ENCODE measurements at places on chromosomes 1 and 21. TPM values are rescaled to one million over a fixed set of nuclear protein-coding genes. Genes with fewer than 3 reads are reported as not detected.

Gene HSPB7
- not detected for total RNA-seq

DNA sequence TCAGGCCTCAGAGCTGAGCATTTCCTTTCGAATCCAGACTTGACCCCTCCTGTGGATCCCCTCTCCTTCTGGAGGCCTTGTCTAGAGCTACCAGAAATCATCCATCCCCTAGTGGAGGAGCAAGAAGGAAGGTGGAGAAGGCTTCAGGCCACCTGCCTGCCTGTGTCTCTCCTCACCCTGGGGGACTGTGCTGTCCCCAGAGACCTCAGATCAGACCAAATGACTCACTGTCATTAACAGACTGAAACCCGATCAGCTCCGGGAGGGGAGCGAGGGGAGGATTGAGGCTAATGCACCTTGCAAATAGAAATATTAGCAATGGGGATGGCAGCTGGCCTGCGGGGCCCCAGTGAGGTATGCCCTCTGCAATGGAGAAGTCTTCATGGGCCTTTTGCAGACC lies 2.1 kb downstream of the MYBPH start:
- DNase-seq = no peak

Gene KLF17
- not detected for total RNA-seq

Gene LRRC41
- 82.7 TPM for total RNA-seq

GRCh38 chr1:194394676-194395075 lies 1208.3 kb upstream of the B3GALT2 start:
- DNase-seq = no peak

DNA sequence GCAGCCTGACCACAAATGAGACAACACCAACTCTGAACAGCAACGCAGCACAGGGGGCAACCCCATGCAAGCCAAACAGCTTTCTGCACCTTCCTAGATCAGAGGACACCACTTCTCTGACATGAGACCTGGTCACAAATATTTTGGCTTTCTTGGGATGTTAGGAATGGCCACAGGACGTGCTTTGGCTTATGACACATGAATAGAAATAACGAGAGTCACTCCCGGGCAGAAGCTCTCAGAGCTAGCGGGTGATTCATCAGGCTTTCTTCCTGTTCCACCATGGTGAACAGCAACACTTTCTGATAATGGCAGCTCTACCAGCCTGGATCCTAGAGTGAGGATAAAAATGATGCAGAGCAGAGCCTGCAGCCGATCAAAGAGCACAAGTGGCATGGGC lies 39.4 kb downstream of the PAFAH2 start:
- DNase-seq = peak; percentile 9

DNA sequence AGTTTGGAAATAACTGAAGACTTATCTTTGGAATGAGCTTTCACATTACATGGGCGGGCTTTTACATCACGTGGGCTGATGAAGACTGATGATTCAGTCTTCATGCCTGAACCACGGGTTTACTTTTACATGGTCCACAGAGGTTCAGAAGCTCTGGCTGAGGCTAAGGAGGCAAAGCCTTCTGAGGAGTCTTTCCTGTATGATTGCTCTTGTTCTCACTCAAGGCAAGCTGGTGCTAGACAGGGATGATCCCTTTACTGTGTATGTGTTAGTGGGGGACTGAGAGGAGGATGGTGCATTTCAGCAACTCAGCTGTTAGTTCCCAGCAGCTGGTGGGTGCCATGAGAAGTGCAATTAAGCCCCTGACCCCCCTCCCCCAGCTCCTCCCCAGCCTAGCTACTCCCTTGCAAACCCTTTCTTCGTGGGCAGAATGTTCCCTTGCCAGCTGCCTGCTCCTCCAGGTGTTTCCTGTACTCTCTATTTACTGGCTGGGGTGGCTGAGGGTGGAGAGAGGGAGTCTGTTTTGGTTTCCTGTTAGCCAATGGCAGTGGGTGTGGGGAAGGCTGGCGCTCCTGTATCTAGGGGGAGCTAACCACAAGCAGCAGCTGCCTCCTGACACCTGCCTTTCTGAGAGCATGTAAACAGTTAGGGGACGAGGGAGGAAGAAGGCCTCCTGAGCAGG lies 15.4 kb downstream of the BTG2 start:
- DNase-seq = peak; percentile 41

Gene PADI3
- not detected for total RNA-seq

- no peak for DNase-seq
Measured at GRCh38 chr1:101960142-101960541, 36.6 kb downstream of the OLFM3 start.

Gene GCLM
- total RNA-seq = 18.3 TPM

DNA sequence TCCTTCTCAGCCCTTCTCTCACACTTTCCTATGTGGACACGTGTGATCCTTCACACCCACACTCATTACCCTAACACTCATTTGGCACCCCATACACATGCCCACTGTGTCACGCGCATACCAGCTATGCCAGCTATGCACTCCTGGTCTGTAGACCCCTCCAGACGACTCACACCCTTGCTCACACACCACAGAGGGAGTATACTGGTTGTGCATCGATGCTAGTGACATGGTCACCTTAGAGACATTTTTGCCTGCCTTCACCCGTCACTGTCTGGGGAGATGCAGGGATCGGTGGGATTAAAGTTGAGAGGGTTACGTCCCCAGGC lies 8.3 kb upstream of the PPM1J start:
- DNase-seq = no peak

DNA sequence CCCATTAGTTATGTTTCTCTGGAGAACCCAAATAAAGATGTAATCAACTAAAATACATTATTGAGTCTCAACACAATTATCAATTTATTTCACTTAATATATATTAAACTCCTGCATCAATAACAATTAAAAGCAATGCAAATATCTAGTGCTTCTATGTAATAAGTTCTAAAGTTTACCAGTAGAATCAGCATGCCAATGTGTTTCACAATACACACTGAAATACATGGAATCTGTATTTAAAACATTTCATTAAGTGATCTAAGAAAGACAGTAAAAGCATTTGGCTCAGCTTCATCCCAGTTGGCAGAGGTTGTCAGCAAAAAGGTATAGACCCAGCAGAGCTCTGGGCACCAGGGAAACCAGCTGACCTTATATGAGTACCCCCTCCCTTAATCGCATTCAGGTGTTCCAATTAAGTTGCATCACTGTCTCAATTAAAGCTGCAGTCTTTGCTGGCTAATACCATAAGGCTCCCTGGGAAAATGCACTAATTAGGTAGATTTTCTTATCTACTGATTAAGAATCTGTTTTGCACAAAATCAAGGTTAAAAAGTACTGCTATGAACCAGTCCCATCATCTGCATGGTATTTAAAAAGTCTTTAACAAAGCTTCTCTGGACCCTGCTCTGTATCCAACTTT lies 63.1 kb downstream of the NIBAN1 start:
- no peak for DNase-seq

DNA sequence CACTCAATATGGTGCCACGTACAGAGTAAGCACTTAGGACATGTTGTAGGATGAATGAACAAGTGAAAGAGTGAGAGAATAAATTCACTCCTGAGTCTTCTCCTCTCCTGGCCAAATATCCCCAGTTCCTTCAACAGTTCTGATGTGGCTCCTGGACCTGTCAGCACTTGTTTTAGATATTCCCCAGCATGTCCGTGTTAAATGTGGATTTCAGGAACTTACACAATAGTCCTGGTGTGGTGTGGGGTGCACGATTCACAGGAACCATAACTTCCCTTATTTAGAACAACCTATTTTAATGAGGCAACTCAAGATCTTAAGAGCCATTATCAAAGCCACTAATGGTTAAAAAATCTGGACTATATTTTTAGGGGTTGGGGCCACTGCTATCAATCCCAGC lies 39.0 kb upstream of the MYSM1 start:
- no peak for DNase-seq

DNA sequence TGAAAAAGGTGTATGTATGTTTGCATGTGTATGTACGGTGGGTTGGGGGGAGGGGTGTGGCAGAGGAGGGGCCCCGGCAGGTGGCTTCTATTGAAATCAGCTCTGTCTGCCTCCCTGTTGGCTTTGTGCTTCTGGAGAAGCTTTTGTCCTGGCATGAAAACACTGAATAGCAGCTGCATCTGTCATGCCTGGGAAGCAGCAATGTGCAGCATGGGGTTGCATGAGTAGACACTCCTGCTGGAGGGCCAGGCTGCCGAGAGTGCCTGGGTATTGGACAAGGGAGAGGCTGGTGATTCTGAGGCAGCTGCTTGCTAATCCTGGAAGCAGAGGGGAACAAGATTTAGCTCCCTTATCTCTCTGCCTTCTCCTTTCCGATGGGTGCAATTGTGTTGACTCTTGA lies 20.5 kb downstream of the MAPKAPK2 start:
- DNase-seq = no peak

DNA sequence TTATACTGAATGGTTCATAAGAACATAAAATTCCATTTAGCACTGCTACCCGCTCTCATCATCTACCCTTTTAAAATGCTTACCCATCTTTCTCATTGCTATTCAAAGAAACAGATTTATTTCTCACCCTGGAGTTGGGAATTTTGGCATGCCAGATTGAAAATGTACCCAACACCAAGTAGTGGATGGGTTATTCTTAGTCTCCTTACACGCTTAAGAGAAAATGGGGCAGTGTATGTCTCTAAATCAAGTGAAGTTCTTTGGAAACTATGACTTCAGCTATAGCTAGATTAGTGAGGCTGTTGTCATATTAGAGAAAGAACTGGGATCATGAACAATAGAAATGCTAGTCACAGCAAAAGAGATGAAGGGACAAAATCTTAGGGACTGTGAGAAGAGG lies 27.7 kb upstream of the ESRRG start:
- no peak for DNase-seq

- no peak for DNase-seq
Measured at GRCh38 chr1:151060007-151060656, at the start of gene MLLT11. TSS of gene MLLT11 (plus strand) at chr1:151060397. CDS start at chr1:151067225, 6,828 bp downstream.

Gene HAPLN2
- total RNA-seq = not detected

GRCh38 chr1:32464716-32465577 lies at the start of gene ZBTB8B:
TSS of gene ZBTB8B (plus strand) at chr1:32465072. CDS start at chr1:32470625, 5,553 bp downstream.
- DNase-seq = no peak

Gene DMRTA2
- not detected for total RNA-seq

- no peak for DNase-seq
Measured at GRCh38 chr1:41632781-41633575, 148.5 kb upstream of the EDN2 start.

- no peak for DNase-seq
Measured at GRCh38 chr1:52454127-52454526, 49.7 kb downstream of the PRPF38A start.

GRCh38 chr1:116671912-116672311 lies 4.4 kb upstream of the IGSF3 start:
- DNase-seq = no peak

DNA sequence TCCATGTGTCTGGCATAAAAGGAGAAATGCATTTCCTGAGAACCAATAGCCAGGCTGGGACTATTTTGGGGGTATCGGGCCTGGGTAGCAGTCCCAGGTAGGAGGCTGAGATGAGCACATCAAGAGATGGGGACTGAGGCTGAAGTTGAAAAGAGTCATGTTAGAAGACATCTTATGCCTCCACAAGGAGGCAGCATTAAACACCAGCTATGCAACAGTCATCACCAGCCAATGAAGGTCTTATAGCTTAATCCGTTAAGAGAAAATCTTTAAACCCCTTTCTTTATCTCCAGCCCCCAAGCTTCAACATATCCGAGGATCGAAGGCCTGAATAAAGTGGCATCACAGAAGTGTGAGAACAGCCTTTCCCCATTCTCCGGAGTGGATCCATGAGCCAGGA lies 640.7 kb upstream of the PTBP2 start:
- DNase-seq = no peak

Gene NUF2
- 1.8 TPM for total RNA-seq

DNA sequence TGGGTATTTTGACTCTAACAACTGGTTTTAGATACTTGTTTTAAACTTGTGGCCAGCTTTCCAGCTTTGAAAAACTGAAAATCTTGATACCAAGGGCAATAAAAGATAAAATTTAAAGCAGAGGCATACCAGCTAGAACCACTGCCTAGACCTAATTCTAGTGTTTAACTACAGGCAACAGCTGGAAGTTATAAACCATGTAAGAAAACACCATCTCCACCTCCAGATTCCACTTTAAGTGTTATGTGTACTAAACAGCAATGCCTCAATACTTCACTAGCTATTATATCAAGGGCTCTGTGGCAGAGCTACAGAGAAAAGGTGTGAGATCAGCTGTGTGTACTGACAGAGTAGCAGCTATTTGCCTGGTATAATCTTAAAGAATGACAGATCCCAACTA lies 69.5 kb downstream of the LPAR3 start:
- DNase-seq = no peak

GRCh38 chr1:153365696-153366095 lies 8.0 kb downstream of the S100A9 start:
- no peak for DNase-seq

DNA sequence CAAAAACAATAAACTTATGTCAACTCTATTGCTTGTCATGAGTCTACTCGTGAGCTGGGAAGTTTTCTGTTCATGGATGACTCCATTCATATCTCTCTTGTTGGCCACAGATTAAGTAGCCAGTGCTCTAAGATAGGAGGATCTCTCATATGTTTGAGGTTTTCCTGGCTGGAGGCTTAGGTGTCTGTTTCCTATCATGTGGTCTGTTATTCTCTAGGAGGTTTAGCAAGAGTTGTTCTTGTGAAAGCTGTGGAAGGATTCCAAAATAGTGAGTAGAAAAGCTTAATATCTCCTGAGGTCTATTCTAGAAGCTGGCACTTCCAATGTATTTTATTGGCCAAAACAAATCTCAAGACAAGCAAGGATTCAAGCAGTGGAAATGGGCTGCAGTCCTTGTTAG lies 5.8 kb upstream of the KRTAP20-2 start:
- DNase-seq = no peak

Gene ACOT11
- 0.93 TPM for total RNA-seq

Gene TTLL10
- not detected for total RNA-seq

Gene SETDB1
- 23.1 TPM for total RNA-seq

Gene SMCP
- not detected for total RNA-seq

DNA sequence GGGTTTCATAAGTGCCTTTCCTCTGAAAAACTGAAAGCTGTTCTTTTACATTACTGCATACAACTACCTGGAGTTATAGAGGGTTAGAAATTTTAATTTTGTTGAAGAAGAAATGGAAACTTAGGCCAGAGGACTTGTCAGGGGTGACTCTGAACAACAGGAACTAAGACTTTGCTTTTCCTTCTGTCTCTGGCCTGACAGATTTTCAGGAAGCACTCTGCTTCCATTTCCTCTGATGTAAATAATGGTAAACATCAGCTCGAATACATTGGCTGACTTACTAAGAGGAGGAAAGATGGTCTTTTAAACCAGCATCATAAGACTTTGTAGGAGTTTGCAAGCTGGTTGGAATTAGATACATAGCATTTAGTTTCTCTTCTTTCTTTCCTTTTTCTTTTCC lies 27.1 kb upstream of the PLEKHM2 start:
- no peak for DNase-seq

Gene S100A3
- 6.9 TPM for total RNA-seq
